ENCODE measurements at places on chromosomes 16 and 17.

DNA sequence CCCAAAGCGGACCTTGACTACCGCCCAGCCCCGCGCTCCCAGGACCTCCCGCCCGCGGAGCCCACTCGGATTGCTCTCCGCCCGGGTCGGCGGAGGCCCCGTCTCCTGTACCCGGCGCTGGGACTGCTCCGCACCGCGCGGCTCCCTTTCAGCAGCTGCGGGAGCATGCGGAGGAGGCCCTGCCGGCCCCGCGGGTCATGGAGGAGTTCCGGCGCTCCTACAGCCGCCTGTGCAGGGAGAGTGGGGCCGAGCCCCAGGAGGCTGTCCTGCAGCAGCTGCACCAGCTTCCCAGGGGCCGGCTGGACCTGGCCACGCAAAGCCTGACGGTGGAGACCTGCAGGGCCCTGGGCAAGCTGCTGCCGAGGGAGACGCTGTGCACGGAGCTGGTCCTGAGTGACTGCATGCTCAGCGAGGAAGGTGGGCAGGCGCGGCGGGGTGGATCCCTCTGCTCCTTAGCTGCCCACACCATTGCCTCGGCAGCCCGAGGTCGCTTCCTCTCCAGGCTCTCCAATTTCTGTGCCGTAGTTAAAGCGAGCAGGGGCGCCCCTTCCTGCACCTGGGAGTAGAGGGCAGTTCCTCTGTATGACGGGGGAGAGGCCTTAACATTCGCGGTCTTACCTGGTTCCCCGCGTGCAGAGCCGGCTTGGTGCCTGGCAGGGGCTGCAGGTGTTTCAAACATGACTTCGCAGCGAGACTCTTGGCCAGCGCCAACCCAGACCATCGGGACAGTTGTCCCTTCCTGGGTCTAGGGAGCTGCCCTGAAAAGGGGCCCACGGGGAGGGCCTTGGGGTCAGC, 539 bp downstream of the LRRC45 start:
- DNase-seq: peak; percentile 45
- H3K27ac ChIP-seq: no peak overlapping the region
- H3K36me3 ChIP-seq: no peaks in the 10 kb centered on the region

GRCh38 chr17:17120294-17120693, 78.0 kb downstream of the MPRIP start:
- H3K4me1 ChIP-seq: peaks cover 82% of the 10 kb centered on the region
- H3K27me3 ChIP-seq: no peaks in the 10 kb centered on the region
- H3K27ac ChIP-seq: peak overlapping the region; percentile 95

DNA sequence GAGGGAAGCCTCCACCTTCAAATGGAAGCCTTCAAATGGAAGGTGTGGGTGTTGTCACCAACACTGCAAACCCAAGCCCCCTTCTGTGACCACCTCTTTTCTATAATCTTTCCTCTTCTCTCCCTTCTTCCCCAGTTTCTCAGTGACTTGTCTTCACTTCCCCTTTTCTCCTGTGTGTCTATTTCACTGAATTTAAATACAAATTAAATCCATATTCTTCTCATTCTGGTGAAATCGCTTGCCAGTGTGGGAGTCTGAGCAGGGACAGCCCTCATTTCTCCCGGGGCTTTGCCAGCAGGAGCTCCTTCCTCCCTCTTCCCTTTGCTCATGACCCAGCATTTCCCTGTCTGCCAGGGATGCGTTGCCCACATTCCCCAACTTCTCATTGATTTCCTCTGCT, 6.4 kb upstream of the ITGAX start:
- no peak overlapping the region for H3K27ac ChIP-seq
- no peak overlapping the region for H3K4me3 ChIP-seq
- no peaks in the 10 kb centered on the region for H3K27me3 ChIP-seq

GRCh38 chr17:80445007-80445725, 30.2 kb downstream of the ENDOV start:
- no peak for DNase-seq
- H3K4me3 ChIP-seq: no peak overlapping the region
- H3K4me1 ChIP-seq: no peaks in the 10 kb centered on the region
- no peak overlapping the region for H3K27ac ChIP-seq
- no peaks in the 10 kb centered on the region for H3K36me3 ChIP-seq

- no peak overlapping the region for H3K4me3 ChIP-seq
- no peaks in the 10 kb centered on the region for H3K27me3 ChIP-seq
- peaks cover 29% of the 10 kb centered on the region for H3K36me3 ChIP-seq
- H3K4me1 ChIP-seq: peaks cover 3% of the 10 kb centered on the region
Measured at GRCh38 chr16:11712122-11712521, 30.5 kb downstream of the TXNDC11 start.

- no peak for DNase-seq
- no peaks in the 10 kb centered on the region for H3K36me3 ChIP-seq
- no peaks in the 10 kb centered on the region for H3K27me3 ChIP-seq
- H3K4me3 ChIP-seq: no peak overlapping the region
Measured at GRCh38 chr16:69130461-69130860, 1.9 kb downstream of the CHTF8 start.

DNA sequence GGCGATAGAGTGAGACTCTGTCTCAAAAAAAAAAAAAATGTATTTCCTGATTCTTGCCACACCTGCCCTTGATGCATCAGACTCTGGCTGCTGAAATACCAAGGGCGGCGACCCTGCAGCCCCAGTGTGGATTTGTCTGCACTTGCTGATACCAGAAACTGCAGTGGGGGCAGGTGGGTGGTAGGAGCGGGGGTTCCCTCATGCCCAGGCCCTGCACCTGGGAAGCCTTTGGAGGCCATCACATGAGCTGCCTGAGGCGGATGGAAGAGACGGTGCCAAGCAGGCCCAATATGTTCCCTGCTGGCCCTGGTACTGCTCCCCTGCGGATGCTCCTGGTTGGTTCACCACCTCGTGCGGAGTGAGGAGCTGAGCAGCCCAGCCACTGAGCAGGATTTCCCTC, 50.6 kb downstream of the MARF1 start:
- no peaks in the 10 kb centered on the region for H3K27me3 ChIP-seq
- no peak overlapping the region for H3K4me3 ChIP-seq
- peaks cover 24% of the 10 kb centered on the region for H3K36me3 ChIP-seq
- H3K27ac ChIP-seq: peak overlapping the region; percentile 5

DNA sequence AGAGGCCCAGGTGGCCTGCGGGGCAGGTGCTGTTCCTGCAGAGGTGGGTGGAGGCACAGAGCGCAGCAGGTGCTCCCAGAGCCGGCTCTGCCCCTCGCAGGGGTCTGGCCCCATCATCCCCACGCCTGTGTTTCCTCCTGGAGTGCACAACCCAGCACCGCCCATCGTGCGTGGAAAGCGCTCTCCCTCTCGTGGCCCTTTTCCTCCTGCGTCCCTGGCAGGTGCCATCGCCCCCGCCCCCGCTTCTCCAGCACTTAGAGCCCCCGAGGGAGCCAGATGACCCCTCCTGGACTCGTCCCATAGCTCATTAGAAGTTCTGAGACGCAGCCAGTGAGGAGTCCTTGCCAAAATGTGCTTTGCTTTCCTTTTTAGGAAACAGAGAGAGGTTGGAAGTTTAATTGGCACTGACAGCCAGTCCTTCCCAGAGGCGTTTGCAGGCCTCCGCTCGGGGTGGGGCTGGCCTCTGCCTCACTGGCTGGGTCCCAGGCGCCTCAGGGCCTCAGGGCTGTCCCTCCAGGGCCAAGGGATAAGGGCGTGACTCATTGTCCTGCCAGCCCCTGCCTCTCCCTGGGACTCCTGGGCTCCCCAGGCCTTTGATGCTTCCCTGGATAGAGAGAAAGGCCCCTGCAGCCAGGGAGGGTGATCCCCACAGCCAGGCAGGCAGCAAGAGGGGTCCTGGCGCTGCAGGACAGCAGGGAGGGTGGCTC, 32.2 kb upstream of the CHMP6 start:
- H3K4me3 ChIP-seq: no peak overlapping the region
- no peak overlapping the region for H3K27ac ChIP-seq
- no peaks in the 10 kb centered on the region for H3K4me1 ChIP-seq
- no peak for DNase-seq

DNA sequence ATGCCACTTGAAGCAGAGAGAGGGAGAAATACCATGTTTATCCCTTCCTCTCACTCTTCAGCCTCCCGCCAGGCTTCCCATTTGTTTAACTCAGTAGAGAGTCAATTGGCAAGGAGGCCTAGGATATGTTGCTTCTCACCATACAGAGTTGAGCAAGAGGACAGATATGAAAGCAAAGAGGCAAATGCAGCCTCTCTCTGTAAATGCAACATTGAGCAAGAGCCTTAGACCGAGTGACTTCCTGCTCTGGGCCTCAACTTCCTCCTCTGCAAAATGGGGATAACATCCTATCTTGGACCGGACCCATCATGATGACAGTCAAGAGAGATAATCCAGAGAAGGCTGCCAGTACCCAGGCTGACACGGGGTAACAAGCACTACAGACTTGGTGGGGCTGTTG, 36.8 kb downstream of the SOCS1 start:
- H3K27ac ChIP-seq: no peak overlapping the region
- no peaks in the 10 kb centered on the region for H3K36me3 ChIP-seq
- H3K4me1 ChIP-seq: peaks cover 18% of the 10 kb centered on the region
- H3K4me3 ChIP-seq: no peak overlapping the region

- peak overlapping the region; percentile 20 for H3K4me3 ChIP-seq
- DNase-seq: peak; percentile 84
- H3K27ac ChIP-seq: peak overlapping the region; percentile 53
- H3K36me3 ChIP-seq: peaks cover 8% of the 10 kb centered on the region
- peaks cover 89% of the 10 kb centered on the region for H3K4me1 ChIP-seq
Measured at GRCh38 chr17:47698749-47699535, 5.0 kb downstream of the TBKBP1 start.

- DNase-seq: no peak
- no peaks in the 10 kb centered on the region for H3K4me1 ChIP-seq
- H3K36me3 ChIP-seq: peaks cover 71% of the 10 kb centered on the region
- H3K27me3 ChIP-seq: no peaks in the 10 kb centered on the region
- no peak overlapping the region for H3K4me3 ChIP-seq
- H3K27ac ChIP-seq: no peak overlapping the region
Measured at GRCh38 chr17:60463157-60463835, 41.0 kb downstream of the CHCT1 start.

- no peaks in the 10 kb centered on the region for H3K4me1 ChIP-seq
- no peaks in the 10 kb centered on the region for H3K27me3 ChIP-seq
- DNase-seq: no peak
- no peak overlapping the region for H3K27ac ChIP-seq
Measured at GRCh38 chr17:47267354-47267828, 13.8 kb downstream of the ITGB3 start.

- H3K27ac ChIP-seq: no peak overlapping the region
- no peaks in the 10 kb centered on the region for H3K27me3 ChIP-seq
- peaks cover 47% of the 10 kb centered on the region for H3K4me1 ChIP-seq
- no peak for DNase-seq
- H3K4me3 ChIP-seq: no peak overlapping the region
Measured at GRCh38 chr16:89374393-89374960, 115.9 kb downstream of the ANKRD11 start.

DNA sequence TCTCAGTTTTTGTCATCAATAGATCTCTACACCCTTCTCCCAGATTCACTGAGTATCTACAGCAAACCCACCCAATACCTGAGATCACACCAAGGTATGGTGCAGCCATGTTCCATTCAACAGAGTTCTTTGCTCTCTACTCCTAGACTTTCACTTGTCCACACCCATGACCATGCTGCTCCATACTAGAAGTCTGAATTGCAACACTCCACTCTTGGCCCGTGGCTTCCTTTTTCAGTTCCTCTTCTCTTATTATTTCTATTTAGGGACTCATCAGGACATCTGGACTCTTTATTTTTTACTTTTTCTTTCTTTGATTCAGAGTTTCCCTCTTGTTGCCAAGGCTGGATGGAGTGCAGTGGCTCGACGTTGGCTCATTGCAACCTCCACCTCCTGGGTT, 37.1 kb downstream of the YWHAE start:
- H3K27ac ChIP-seq: peak overlapping the region; percentile 53
- H3K36me3 ChIP-seq: peaks cover 23% of the 10 kb centered on the region
- no peak for DNase-seq
- peaks cover 36% of the 10 kb centered on the region for H3K4me1 ChIP-seq
- H3K4me3 ChIP-seq: no peak overlapping the region

DNA sequence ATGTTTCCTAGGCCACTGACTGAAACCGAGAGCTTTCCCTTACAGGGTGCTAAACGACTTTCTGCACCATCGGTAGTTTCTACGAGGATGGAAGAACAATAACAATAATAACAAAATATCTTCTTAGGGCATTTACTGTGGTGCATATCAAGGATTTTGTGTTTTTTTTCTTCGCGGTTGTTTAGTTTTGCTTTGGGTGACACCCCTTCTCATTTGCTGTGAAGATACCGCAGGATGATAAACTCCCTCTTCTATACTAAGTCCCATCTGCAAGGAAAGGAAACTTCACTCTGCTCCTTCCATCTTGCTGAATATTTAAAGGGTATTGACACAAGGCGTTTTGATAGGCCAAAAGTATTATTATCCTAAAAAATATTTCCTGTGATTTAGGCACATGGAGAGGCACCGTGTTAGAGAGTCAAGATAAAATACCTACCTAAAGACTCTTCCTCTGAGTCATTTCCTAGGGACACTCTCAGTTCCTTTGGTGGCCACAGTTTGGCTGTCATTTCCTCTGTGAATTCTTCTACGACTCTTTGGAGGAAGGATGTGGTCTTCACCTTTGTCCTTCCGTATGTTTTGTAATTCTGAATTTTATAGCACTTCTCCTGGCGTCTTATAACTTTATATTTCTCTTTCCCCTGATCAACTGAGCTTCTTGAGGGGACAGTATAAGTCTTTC, 318.8 kb downstream of the CDH13 start:
- H3K4me1 ChIP-seq: peaks cover 31% of the 10 kb centered on the region
- no peaks in the 10 kb centered on the region for H3K27me3 ChIP-seq
- H3K4me3 ChIP-seq: no peak overlapping the region
- H3K27ac ChIP-seq: peak overlapping the region; percentile 75
- no peaks in the 10 kb centered on the region for H3K36me3 ChIP-seq
- DNase-seq: peak; percentile 25

DNA sequence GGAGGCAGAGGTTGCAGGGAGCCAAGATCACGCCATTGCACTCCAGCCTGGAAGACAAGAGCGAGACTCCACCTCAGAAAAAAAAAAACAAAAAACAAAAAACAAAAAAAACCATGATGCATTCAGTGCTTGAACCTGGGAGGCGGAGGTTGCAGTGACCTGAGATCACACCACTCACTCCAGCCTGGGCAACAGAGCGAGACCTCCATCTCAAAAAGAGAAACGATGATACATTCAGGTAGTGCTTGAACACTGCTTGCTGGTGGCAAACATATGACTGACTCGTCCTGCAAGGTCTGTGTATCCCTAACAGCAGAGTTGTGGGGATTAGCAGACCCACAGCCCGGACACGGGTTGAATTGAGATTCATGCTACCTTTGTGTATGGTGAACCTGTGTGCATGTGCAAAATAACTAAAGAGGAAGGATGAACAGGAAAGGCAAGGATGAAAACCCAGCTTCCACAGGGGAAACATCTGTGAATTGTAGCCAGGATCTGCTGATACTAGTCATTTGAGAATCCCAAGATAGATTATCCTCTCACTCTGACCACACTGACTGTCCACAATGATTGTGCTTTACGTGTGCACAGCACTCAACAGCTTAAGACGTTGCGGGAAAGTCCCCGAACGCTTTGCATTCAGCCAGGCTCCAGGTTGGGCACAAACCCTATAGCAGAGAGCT, 52.4 kb upstream of the MRPS23 start:
- H3K4me1 ChIP-seq: peaks cover 56% of the 10 kb centered on the region
- H3K27ac ChIP-seq: no peak overlapping the region
- DNase-seq: no peak
- H3K36me3 ChIP-seq: no peaks in the 10 kb centered on the region
- no peaks in the 10 kb centered on the region for H3K27me3 ChIP-seq
- no peak overlapping the region for H3K4me3 ChIP-seq

GRCh38 chr16:11405331-11406176, 60.3 kb downstream of the RMI2 start:
- no peak for DNase-seq
- peaks cover under 1% of the 10 kb centered on the region for H3K4me1 ChIP-seq
- H3K27ac ChIP-seq: no peak overlapping the region

Measured in natural killer cell (primary cell).